ENCODE measurements at places on chromosomes 16 and 17. TPM values are rescaled to one million over a fixed set of nuclear protein-coding genes. Genes with fewer than 3 reads are reported as not detected.

- ATAC-seq: no peak
These were observed 29.3 kb downstream of the PELP1 start for GRCh38 chr17:4674685-4674998.

DNA sequence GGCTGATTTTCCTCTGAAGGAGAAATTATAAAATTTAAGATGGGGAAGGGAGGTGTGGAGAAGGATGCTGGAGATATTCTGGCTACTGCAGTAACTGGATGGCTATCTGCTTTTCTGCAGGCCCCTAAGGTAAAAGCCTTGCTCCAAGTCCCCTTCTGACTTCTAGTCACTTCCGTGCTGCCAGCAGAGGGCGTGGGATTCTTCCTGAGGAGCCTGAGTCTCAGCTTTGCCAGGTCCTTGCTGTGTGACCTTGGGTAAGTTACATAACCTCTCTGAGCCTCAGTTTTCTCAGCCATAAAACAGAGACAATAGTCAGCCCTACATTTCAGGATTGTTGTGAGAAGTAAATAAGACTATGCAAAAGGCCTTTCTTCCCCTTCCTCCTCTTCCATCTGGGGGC, 24.3 kb upstream of the TMEM220 start:
- peak; percentile 47 for ATAC-seq

BCO1 gene
- total RNA-seq: 0.32 TPM

FBXO31 gene
- total RNA-seq: 16.9 TPM

GRCh38 chr16:14263011-14263410, 191.9 kb downstream of the MRTFB start:
- ATAC-seq: no peak
